ENCODE measurements at places on chromosomes 16 and 17.

GRCh38 chr17:1707107-1707506 lies 3.1 kb downstream of the TLCD2 start:
- no peak for DNase-seq

DNA sequence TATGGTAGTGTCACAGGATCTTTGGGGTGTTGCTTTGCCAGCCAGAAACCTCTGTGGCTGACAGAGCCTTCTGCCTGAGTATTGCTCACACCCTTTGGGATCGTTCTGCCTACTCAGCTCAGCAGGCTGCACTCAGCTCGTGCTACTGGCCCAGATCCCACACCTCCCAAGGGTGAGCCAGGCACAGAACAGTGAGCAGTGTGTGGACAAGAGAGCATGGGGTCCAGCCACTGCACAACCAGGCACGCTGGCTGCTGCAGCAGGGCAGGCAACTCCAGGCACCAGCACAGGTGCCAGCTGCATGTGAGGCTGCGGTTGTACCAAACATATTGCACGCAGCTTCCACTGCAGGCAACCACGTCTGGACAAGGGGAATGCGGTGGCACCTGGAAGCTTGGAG lies 84.9 kb downstream of the CYB561 start:
- no peak for DNase-seq

DNA sequence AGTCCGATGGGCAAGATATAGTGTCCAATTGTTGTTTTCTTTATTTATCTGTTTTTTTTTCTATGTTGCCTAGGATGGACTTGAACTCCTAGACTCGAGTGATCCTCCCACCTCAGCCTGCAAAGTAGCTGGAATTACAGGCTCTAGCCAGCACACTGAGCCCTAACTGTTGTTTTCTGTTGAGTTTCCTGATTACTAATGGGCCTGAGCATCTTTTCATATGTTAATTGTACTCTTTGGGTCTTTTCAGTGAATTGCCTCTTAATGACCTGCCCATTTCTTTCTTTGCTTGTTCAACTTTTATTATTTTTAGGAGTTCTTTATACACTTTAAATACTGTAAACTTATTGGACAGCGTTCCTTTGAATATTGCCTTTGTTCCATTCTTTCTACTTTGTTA lies 213.0 kb downstream of the HS3ST3B1 start:
- no peak for DNase-seq

- DNase-seq = no peak
Observed at GRCh38 chr17:57328109-57328882, 72.0 kb downstream of the MSI2 start.

DNA sequence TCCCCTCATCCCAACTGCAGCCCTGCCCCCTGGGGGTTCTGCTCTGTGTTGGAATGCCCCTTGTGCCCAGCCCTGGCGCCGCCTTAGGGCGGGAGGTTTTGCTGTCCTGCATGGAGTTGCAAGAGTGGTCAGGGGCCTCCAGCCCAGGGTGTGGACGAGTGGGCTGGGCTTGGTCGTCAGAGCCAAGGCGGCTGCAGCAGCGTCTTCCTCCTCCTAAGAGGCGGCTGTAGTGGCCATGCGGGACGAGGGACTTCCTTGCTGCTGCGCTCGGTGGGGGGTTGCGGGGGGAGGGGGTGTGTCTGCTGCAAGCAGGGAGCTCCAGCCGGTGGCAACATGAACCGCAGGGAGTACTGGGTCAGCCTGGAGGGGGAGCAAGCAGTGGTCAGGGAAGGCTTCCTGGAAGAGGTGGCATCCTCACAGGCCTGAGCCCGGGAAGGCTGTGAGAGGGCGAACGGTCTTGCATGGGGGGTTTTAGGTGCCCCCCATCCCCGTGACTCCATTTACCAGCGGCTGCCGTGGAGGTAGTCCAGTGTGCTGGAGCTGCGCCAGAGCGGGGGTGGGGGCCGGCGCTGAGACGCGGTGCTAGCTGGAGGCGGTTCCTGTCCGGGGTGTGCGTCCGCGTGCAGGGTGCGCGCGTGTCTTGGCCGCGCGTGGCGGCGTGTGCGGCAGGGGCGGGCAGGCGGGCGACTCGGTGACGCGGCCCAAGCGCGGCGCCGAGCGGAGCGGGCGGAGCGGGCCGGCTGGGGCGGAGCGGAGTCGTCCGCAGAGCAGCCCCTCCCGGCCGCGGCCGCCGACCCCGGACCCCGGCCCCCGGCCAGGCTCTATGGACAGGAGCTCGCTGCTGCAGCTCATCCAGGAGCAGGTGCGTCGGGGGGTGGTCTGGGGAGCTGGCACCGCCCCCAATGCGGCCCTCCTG lies at the start of gene RHBDL1:
TSS of gene RHBDL1 (plus strand) at position 704 of the 916 bp plus-strand sequence. CDS start at position 824, 120 bp downstream.
- no peak for DNase-seq

GRCh38 chr16:28285649-28286048 lies 6.7 kb upstream of the SBK1 start:
- DNase-seq = no peak

DNA sequence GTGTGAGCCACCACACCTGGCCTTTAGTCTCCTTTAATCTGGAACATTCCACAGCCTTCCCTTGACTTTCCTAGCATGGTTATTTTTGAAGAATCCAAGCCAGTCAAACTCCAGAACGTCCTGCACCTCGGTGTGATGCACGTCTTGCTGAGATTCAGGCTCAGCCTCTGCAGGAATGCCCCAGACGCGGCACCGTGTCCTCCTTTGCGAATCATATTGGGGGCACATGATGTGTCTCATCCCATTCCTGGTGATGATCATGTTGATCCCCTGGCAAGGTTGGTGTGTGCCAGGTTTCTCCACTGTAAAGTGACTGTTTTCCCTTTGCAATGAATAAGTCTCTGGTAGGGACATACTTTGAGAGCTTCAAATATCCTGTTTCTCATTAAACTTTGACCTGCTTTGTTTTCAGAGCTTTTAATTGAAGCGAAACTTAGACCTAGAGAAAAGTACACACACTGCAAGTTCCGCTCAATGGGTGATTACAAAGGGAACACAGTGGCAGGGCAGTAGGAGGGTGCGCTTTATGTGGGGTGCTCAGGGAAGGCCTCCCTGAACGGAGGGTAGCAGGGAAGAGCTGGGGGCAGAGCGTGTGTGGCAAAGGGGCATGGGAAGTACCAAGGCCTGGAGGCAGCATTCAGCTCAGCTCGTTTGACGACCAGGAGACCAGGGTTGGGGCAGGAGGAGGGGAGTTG lies 9.6 kb upstream of the ATP2C2 start:
- DNase-seq = no peak

GRCh38 chr17:17269926-17270773 lies 10.9 kb downstream of the COPS3 start:
- DNase-seq = no peak

DNA sequence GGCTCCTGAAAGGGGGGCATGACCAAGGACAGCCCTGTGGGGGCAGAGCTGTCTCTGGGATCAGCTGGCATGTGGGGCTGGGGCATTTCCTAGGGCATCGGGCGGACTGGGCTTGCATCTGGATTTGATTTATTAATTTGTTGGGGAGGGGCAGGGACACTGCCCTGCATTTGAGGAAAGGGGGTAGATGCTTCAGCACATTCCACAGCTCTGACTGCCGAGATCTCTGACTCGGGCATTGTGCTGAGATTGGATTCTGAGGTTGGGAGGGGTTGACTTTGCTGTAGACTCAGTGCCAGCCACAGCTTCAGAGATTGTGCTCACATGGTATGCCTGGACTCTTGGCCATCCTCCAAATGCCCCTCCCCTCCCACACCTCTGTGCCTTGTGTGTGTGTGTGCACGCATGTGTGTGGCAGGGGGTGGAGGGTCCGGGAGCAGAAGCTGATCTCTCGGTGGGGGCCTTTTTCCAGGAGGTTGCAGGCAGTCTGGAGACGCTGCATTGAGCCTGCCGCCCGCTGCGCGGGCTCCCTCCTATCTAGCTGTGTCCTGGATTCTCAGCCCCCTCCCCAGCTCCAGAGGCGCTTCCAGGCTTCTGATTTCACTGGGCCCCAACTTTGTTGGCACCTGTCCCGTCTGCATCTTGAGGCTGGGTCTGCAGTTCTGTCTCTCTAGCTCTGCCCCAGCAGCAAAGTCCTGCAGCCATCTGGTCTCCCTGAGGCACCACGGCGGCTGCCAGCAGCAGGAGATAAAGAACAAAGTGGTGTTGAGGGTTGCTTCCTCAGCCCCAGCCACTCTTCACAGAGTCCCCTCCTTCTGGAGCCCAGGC lies 14.9 kb downstream of the IGFBP4 start:
- peak; percentile 96 for DNase-seq

GRCh38 chr17:35747540-35748017 lies 5.5 kb downstream of the GAS2L2 start:
- DNase-seq = peak; percentile 47

DNA sequence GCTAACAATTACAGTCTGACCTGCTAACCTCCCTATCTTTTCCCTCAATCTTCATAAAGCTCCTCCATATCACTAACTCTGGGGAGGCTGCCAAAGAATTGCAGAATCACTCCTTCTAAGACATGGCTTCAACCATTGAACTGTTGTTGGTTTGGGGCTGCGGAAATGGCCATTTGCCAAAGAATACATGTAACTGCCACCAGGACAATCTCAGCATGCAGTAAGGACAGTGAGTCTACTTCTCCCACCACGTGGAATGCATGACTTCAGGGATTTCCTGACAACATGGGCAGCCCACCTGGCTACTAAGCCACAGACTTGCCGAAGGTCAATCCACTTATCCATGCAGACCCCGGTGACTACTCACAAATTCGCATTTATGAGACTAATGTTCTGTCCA lies 104.3 kb upstream of the NUDT7 start:
- DNase-seq = no peak

- no peak for DNase-seq
Observed at GRCh38 chr16:80940069-80940856, 66.4 kb downstream of the CMC2 start.

DNA sequence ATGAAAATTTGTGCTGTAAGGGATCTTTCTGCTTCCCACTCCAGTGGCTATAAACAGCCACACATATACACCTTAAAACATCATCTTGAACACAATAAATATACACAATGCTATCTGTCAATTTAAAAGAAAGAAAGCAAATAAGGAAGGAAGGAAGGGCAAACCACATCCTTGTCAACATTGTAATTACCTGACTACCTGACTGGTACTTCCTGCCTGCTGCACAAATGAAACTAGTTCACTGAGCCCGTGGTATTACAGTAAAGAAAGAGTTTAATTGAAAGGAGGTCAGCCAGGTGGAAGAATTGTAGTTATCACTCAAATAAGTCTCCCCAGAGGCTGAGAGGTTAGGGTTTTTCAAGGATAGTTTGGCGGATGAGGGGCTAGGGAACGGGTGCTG lies 344.4 kb upstream of the ASIC2 start:
- DNase-seq = no peak

- DNase-seq = no peak
Observed at GRCh38 chr16:88552815-88553214, 17.4 kb upstream of the ZC3H18 start.

- DNase-seq = no peak
Observed at GRCh38 chr16:23357761-23358290, 55.7 kb downstream of the SCNN1B start.

- DNase-seq = no peak
Observed at GRCh38 chr16:12798846-12799245, 4.8 kb downstream of the CPPED1 start.

DNA sequence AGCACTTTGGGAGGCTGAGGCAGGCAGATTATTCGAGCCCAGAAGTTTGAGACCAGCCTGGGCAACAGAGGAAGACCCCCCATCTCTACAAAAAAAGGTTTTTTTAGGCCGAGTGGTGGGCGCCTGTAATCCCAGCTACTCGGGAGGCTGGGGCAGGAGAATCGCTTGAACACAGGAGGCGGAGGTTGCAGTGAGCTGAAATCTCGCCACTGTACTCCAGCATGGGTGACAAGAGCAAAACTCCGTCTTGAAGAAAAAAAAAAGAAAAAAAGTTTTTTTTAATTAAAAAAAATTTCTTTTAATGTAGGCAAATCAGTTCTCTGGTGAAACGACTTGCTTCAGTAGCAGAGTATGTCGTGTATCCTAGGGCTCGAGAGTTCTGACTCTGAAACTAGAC lies 10.9 kb downstream of the HSD3B7 start:
- DNase-seq = no peak

GRCh38 chr17:39604911-39605491 lies 2.7 kb downstream of the NEUROD2 start:
- DNase-seq = no peak

GRCh38 chr17:39246274-39246673 lies 20.5 kb upstream of the STAC2 start:
- no peak for DNase-seq

DNA sequence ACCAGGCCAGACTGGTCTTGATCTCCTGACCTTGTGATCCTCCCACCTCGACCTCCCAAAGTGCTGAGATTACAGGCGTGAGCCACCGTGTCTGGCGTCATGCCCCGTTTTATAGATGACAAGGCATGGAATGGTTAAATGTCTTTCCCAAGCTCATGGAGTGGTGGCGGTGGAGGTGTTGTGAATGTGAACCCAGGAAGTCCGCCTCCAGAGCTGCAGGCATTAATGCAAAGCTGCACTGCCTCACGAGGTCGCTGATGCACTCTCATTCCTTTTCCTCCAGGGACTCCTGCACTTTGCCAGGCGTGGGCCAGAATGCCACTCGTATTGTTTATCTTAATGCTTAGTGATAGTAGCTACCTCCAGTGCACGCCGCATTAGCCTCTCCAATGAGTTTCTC lies 149.6 kb downstream of the WWOX start:
- no peak for DNase-seq

- DNase-seq = no peak
Observed at GRCh38 chr17:63476854-63477479, at the start of gene ACE. Gene ACE, plus strand, starts transcription at chr17:63477061. Its CDS starts 34 bp downstream, at chr17:63477095.

DNA sequence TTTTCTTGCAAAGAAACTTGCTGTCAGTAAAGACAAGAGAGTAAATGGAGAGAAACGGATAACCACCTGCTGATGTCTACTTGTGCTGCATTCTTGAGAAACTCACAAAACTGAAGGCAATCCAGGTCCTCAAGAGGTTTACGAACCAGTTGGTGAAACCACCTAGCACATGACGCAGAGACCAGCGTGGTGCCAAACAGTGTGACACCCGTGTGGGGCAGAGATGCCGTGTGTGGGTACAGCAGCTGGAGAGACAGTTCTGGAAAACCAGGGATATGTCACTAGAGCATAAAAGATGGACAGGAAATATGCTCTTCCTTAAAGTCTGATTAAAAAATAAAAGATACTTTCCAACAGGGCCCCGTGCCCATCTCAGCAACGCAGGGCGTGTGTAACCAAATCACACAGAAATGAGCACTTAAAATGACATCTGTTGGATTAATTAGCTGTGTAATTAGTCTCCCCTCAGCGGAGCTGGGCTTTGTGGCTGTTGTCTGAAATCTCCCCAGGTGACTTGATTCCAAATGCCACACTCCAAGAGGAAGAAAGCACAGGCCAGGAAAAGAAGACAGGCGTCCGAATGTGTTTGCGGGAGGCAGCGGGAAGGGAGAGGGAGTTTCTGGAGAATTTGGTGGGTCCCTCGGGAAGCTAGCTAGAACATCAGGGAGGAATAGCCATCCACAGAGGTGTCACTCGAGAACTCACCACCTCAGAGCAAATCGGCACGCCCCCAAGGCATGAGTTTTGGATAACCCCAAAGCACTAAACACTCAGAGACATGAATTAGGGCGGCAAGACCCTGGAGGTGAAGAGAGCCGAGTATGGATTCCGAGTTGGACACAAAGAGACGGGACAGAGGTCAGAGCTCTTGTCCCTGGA lies 109.8 kb downstream of the ZFHX3 start:
- DNase-seq = no peak

GRCh38 chr16:74034862-74035261 lies 261.8 kb upstream of the PSMD7 start:
- no peak for DNase-seq
